PC-3 (cell line): ENCODE measurements at places on chromosomes 4 and X.

DNA sequence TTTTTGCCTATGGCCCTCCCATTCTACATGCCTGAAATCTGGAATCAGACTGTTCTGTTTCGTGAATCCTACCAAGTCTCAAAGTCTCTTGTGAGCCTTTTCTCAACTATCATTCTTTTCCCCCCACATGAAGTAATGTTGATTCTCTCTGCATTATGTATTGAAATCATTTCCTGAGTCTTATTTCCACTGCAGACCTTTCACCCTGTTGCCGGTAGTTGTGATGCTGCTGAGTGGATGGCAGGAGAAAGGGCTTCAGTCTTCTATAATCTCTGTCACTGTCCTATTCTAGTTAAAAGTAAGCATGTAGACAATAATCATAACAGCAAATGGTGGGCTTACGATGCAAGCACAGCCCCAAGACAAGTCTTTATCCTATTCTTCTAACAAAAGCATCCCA is 75.0 kb downstream of the TBC1D9 start:
- DNase-seq: no peak

DNA sequence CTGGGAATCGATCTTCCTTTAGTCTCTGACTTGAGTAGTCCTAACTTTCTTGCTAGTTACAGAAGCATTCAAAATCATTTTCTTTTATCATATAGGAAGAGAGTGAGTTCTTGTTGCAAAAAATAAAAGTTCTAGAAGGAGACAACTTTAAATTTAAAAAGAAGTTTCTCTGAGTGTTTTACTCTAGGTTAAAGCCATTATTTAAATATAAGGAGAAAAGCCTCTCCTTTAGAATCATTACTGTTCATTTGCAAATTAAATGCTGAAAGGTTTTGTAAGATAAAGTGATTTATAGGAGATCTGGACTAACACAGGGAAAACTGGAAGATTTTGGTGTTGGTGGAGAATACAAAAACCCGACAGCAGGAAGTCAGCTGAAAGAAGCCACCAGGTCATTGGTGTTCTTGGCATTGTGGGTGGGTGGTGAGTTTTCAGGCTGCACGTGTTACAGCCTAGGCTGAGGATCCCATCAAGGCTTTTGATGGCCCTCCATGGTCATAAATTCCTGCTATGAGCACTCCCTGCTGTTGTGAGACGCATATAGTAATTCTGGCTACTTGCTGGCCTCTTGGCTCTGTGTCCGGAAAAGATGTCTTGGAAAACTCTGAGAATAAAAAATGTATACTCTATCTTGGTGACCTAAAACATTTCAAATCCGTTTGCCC is 81.6 kb downstream of the GPAT3 start:
- no peak for DNase-seq

DNA sequence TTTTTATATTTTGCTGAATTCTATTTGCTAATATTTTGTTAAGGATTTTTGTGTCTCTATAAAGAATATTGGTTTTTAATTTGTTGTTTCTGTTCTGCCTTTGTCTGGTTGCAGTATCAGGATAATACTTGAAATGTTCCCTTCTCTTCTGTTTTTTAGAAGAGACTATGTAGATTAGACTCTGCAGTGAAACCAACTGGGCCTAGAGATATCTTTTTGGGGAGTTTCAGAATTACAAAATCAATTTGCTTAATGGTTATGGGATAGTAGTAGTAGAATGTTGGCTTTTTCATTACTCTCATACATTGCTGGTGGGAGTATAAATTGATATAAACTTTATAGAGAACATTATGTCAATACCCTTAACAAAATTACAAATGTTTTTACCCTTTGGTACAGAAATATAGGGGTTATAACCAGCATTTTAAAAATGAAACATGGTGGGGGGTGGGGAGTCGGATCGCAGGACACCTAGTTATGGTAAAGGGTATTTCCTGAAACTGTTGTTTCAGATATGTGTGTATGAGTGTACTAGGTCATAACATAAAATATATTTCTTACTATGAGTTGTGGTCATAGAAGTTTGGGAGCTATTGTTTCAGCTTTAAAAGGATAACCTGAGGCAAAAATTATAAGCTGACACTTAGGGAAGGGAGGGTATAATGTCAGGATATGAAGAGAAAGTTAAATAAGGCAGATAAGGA is 29.0 kb downstream of the CLOCK start:
- DNase-seq: no peak

DNA sequence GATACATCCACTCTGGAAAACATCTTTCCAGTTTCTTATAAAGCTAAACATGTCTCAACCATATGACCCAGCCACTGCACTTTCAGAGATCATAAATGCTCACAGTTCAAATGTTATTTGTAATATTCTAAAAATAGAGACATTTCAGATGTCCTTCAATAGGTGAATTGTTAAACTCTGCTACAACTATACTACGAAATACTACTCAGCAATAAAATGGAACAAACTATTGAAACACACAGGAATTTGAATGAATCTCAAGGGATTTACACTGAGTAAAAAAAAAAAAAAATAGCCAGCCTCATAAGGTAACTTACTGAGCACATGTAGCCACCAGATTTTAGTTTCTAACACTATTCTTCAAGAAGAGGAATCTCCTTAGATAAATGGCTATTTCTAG is 253.9 kb downstream of the PCDH18 start:
- no peak for DNase-seq

DNA sequence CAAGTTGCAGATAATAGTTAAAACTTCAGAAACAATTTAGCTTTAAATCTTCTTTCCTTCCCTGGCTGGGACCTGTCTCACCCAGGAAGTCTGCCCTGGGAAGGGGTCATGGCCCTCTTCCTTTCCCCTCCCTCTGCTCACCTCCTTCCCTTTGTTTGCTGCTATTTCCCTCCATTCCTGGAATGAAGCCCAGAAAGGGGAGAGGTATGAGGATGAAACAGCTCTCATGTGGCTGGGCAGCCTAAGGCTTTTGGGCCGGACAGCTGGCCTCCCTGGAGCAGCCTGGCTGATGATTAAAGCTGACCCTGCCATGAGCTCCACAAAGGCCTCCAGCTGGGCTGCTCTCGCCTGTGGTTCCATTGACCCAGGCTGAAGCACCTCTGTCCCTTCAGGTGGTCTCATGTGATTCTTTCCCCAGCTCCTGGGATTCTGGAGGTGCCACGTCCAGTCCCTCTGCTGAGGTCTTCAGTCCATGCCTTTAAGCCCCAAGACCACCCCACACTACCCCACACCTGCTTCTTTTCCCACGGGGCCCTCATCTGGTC is 202.1 kb downstream of the PTTG2 start:
- DNase-seq: peak; percentile 76

- DNase-seq: peak; percentile 6
These were observed 2.4 kb upstream of the MBTPS2 start for GRCh38 chrX:21837056-21837455.
